ENCODE measurements at places on chromosomes 2 and 18. TPM values are rescaled to one million over a fixed set of nuclear protein-coding genes. Genes with fewer than 3 reads are reported as not detected.

GRCh38 chr18:38369772-38370690, 804.4 kb upstream of the CELF4 start:
- no peak for DNase-seq

GRCh38 chr2:3913166-3913565, 209.8 kb downstream of the DCDC2C start:
- no peak for DNase-seq

DNA sequence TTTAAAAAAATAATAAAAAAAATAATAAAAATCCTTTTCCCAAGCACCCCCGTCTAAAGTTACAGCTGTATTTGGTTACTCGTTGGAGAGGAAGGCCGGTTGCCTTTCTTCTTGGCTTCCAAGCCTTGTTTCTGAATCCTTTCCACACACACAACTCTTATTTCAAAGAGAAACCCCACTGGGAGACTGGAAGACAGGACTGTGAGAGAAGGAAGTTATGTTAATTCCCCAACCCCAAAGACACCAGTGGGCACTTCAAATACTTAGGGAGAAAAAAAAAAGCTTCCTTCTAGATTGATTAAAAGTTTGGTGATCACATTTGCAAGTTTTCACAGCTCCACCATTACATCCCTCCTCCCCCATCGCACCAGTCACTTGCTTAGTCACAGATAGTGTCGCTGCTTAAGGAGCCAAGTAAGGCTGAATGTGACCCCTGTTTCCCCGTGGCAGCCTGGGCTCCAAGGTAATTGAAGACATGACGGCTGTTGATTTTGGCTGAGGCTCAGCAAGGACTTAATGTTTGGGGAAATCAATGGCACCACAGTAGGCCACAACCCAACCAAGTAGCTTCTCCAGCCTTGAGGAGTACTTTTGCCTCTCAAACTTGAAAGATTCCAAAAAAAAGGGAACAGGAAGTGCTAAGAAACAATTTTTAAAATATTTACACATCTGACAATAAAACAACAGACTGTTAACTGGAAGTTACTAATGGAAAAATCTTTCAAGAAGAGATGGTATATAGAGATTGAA, 40.8 kb upstream of the FRZB start:
- DNase-seq = no peak

MTHFD2 gene
- total RNA-seq = 293 TPM

DIPK1C gene
- not detected for total RNA-seq

All from glutamatergic neuron (in vitro differentiated cells).